ENCODE measurements at places on chromosomes 3 and 15.

- no peak for DNase-seq
Observed at GRCh38 chr3:71011565-71012287, 571.8 kb downstream of the FOXP1 start.

DNA sequence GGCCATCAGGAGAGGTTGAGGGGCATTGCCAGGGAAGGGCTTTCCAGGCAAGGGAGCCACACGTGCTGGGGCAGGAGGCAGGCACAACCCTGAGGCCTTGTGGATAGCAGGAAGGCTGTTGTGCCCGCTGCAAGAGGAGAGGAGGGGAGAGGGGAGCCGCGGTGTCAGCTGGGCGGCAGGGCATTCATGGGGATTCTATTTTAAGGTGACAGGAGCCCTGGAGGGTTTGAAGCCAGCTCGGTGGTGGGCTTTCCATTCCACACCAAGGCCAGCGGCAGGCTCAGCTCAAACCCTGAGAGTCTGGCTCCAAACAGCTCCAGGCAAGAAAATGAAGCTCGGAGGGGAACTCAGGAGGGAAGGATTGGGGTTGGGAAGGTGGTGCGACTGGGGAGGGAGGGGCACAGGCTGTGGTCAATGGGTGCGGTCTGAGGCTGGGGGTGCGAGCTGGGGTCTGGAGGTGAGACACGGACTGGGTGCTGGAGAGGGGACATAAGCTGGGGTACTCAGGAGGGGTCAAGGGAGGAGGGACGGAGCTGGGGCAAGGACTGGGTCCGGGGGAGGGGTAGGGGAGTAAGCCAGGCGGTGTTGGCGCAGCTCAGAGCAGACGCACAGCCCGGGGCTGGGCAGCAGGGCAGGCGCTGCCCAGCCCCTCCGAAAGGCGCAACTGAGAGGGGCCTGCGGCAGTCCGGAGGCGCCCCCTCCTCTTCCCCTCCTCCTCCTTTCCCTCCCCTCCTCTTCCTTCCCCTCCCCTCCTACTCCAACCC, 43.4 kb downstream of the TPRA1 start:
- DNase-seq = no peak

DNA sequence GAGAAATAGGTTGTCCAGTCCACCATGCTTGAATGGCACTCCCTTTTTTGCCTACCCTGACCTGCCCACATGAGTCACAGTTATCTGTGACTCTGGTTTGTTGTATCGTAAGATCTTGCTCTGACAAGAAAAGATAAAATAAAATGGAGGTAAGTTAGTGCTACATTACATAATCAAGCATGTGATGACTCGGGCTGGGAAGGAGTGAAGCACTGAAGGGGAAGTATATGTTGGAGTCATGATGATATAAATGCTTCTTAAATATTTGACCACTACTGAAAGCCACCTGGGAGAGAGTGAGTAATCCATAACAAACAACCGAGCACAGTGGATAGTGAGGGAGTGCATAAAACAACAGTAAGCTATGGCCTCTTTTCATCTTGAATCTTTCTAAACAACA, 124.4 kb downstream of the SHOX2 start:
- no peak for DNase-seq

DNA sequence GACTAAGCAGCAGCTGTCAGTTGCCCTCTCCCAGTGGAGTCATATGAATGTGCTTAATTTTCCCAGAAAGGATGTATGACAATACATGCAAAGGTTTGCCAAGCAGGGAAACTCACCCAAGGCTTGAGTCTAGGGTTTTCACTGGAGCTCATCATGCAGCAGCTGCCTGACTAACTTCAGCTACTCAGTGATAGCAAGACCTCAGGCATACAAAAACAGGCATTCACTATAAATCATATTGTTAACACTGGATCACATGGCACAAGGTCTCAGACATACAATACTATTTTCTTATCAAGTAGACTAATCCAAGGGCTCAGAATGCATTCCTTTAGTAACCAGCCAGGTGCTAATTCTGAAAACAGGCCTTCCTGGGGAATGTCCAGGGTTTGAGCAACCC, 85.0 kb upstream of the STAC start:
- no peak for DNase-seq

- no peak for DNase-seq
Observed at GRCh38 chr3:131540821-131541220, 38.0 kb upstream of the MRPL3 start.

DNA sequence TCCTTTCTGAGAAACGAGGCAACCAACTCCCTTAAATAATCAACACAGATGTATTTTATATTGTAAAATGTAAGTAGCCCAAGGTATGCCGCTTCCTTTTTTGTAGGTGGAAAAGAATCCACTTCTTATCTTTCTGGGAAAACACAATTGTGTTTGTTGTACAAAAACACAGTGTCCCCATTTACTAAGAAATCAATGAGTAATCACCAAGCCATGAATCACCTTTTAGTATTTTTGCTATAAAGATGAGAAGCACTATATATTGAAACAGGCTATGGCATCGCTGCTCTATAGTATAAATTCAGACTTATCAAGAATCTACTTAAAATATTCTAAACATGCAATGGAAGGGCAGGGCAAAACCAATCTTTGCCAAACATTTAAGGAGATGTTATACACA, 104.0 kb downstream of the TNIK start:
- no peak for DNase-seq

- no peak for DNase-seq
Observed at GRCh38 chr3:21345382-21345976, 405.5 kb downstream of the ZNF385D start.

DNA sequence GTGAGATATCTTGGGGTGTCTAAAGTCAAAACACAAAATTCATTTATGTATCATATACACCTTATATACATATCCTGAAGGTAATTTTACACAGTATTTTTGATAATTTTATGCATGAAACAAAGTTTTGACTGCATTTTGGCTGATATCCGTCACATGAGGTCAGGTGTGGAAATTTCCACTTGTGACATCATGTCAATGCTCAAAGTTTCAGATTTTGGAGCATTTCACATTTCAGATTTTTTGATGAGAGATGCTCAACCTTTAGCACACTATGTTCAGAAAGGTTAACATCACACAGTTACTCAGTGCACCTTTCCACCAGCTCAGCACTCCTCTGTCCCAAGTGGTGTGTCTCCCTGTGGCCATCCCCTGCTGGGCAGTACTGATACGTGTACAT, 37.7 kb upstream of the CPB1 start:
- DNase-seq = no peak

GRCh38 chr15:78050441-78050809, 27.1 kb downstream of the TBC1D2B start:
- no peak for DNase-seq

- no peak for DNase-seq
Observed at GRCh38 chr15:95284492-95284891, 1046.0 kb upstream of the NR2F2 start.

DNA sequence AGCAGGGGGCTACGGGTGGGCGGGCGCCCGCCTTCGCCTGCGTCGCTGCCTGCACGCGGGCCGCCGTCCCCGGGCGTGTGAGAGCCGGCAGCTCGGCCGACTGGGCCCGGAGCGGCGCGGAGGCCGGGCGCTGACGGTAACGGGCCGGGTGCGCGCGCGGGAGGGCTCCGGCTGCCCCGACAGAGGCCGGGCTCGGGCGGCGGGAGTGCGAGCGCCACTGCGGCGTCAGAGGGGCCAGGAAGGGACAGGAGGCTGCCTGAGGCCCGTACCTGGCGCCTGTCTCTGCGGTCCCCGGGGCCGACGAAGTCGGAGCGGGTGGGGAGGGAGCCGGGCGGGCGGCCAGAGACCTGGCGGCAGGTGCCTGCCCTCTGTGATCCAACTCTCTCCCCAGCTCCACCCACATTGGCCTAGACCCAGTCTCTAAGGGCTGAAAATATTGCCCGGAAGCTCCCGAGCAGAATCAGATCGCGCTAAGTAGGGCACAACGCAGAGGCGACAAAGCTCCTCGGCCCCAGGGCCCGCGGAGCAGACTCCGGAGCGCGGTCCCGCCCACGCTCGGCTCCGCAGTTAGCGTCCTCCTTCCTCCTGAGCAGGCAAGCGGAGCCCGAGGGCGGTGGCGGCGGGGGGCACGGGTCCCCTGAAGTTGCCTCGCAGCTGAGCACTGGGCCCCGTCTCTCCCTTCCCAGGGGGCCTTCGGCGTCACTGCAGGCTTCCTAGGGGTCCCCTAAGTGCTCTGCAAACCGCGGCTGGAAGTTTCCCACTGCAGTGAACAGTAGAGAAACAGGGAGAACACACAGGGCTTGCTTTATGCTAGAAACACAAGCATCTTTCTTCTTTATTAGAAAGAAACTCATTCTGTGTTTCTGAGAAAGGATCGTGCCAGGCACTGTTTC, at the start of gene MAN2A2:
MAN2A2 (plus strand) TSS at position 463 of the 893 bp plus-strand sequence. CDS start 906 bp downstream, outside the sequence.
- peak; percentile 56 for DNase-seq

DNA sequence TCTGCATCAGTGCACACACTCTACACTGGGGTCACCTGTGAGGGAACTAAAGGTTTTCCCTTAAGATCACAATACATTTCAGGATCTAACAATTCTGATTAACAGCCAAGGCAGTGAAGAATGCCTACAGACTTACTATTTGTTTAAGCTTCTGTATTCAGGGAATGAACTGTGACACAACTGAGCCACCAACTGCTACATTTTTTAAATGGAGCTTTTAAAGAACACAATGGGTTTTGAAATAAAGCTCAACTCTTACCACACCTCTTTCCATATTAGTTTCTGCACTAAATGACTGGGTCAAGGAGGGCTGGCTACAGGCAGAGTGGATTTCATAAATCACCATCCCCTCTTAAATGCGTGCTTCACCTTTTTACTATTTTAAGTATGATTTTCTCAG, 100.2 kb downstream of the TMCC1 start:
- DNase-seq = no peak

DNA sequence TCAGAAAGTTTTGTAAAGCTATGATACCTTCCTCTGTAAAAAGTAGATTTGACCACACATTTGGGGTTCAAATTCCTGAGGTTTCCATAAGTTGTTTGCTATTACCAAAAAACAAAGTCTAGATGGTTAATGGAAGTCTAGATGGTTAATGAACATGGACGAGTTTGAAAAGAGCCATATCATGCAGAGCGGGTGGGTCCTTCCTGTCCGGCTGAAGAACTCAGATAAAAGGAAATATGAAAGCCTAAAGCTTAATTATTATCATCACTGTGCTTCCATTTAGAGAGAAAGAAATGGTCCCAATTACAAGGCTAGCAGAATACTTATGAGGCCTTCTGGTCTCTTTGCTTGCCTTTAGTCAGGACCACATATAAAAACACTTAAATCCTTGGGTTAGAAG, 132.1 kb upstream of the SATB1 start:
- no peak for DNase-seq

DNA sequence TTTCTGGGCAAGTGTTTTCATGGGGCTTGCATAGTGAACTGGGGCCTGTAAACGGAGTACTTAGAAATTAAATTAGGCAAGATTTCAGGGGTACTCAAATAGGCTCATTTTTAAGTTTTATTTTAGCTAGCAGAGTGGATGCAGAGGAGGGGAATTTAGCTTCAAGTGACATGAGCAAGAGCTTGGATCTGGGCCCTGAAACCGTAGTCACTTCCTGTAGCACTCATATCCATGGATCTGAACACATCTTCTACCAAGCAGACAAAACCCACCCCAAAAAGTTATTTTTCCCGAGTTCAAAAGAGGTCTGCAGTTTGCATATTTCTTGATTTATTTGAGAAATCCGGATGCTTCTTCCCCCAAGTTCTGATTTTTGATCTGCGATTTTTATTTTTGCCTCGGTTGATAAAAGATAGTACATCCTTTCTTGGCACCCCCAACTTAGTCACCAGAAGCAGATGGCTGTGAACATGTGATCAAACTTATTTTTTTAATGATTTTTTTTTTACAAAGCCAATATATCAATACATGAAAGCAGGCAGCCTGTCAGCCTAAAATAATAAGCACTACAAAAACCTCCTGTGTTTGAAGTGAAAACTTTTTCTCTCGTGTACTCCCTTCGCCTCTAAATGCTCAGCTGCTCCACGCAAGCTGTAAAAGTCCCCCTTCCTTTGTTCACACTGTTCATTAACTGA, 36.6 kb upstream of the STT3B start:
- no peak for DNase-seq

DNA sequence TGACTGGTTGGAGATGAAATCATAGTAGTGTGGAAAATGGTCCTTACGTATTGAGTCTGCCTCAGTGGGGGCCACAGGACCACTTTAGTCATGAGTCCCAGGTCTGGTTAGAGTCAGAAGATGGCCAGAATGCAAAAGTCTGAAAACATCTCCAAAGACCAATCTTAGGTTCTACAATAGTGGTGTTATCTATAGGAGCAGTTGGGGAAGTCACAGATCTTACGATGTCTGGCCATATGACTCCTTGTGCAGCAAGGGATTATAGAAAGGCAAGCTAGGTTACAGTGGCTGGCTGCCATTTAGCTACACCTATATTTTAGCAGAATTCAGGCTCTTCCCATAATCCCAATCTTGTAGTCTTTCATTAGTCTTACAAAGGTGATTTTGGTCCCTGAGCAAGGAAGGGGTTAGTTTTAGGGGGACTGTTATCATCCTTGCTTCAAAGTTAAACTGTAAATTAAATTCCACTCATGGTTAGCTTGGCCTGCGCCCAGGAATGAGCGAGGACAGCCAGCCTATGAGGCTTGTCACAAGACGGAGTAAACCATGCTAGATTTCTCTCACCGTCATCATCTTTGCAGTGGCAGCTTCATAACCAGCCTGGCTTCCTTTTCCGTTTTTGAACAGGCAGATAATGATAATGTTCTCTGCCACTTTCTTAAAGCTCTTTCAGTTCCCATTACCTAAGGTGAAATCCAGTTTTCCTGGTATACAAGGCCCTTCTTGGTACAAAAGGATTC, 134.1 kb downstream of the VPS8 start:
- no peak for DNase-seq

DNA sequence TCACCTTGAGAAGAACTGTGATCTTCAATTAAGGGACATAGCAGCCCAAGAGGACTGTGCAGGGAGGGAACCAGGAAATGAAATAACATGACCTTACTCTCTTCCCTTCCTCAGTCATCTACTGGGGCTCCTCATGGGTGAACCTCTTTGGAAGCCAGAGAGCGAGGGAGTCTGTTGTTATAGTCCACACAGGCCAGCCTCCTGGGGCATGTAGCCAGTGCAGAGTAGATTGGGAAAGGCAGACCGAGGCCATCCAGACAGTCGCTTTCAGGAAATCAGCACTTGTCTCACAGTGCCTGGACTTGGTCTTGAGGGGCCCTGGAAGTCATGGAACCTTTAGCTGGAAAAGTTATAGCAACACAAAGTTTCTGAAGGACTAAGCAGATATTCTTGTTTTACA, 6.1 kb downstream of the CRTAP start:
- no peak for DNase-seq

GRCh38 chr3:129985113-129985512, 10.6 kb downstream of the TRH start:
- DNase-seq = no peak

DNA sequence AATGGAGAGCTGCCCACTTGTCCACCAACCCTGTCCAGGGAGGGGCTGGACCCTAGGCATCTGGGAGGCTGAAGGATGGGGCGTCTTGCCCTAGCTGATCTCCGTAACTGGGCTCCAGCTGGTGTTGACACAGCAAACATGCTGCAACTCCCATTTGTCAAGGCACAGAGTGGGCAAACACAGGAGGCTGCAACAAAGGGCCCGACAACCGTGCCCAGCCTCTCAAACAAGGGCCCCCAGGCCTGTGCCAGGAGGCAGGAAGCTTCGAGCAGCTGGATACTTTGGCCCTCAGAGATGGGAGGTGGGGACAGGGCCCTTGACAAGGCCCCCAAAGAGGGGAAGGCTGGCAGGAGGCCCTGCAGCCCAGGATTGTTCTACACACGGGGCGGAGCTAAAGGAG, 64.2 kb upstream of the TMEM115 start:
- no peak for DNase-seq
